Epithelial cell of proximal tubule (primary cell): ENCODE measurements at places on chromosomes 7 and 10. TPM values are rescaled to one million over a fixed set of nuclear protein-coding genes. Genes with fewer than 3 reads are reported as not detected.

GRCh38 chr10:74051736-74052342 lies 53.9 kb downstream of the VCL start:
- DNase-seq, result no peak

DNA sequence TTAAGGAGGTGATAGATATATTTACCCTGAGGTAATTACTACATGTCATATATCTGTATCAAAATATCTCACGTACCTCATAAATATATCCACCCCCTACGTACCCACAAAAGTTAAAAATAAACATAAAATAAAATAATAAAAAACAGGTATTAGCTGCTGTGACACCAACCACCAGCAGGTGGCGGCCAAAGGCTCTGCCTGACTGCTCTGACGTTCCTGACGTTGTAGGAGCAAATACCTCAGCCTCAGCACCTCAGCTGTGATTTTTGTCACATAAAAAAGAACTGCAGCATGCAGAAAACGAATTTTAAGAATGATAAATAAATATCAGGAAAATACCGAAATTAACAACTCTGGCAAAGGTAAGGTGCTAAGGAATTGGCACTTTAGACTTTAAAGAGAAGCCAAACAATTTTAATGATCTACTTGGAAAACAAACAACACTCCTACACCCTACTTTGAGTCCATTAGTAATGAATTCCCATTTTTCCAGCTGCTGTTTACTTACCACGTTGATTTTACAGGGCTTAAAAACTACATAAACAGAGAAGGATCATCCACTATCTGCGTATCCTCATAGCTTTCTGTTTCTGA lies 125.4 kb upstream of the TARP start:
- no peak for DNase-seq

- no peak for DNase-seq
Measured at GRCh38 chr10:110562348-110562747, 5.1 kb upstream of the SMC3 start.

DNA sequence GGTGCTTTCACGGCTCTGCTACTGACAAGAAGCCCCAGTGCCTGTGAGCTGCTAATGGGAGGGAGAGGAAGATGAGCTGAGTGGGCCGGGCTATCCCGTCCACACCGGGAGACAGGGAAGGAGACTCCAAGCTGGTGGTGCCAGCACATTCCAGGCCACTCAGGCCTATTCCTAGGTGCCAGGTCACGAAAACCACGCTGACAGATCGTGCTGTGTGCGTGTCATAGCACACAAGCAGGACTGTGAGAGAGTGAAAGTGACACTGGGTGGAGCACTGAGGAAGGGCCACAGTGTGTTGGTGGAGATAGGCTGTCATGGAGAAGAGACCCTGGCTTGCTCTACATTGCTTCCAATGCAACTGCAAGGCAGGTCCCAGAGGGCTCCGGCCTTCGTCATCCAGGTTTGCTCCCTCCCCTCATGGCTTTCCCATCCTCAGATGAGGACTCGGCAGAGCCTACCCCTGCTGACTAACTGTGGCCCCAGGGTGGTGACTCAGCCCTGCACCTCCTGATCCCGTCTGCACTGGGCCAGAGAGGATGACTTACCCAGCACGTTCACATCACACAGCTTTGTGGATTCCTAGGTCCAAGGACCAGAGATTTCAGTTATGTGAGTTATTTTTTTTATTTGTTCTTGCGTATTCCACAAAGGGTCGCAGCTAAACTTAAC lies 167.3 kb downstream of the EGFR start:
- DNase-seq, result peak; percentile 81

- no peak for DNase-seq
Measured at GRCh38 chr7:107023522-107024151, 20.9 kb upstream of the PRKAR2B start.

GRCh38 chr7:28349637-28350036 lies 62.7 kb upstream of the CREB5 start:
- DNase-seq, result no peak

DNA sequence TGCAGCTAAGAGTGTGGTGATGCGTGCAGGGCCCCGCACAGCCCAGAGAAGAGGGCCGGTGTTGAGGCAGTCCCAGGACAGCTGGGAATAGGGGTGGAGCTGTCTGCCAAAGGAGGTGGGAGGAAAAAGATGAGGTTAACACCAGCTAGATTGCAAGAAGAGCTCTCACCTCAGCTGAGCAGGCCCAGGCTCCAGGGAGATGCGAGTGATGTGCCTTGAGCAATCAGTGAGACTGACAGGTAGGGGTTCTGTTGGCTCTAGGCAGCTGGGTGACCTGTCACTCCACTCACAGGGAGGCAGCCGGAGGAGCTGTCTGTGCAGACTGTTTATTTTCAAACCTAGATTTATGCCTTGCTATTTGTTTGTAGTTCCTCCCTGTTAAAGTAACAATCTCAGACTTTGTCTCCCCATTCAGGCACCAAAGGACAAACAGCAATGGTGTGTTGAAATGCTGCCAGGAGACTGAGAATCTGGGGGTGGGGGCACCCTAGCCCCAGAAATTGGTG lies 205.1 kb upstream of the CXCL12 start:
- DNase-seq, result no peak

The MARCHF5 gene
- 7.6 and 9.6 TPM in 2 replicates for total RNA-seq

The JCAD gene
- total RNA-seq, result 3.3 and 7.3 TPM in 2 replicates

- no peak for DNase-seq
Measured at GRCh38 chr7:95556777-95557176, 39.5 kb downstream of the PDK4 start.

DNA sequence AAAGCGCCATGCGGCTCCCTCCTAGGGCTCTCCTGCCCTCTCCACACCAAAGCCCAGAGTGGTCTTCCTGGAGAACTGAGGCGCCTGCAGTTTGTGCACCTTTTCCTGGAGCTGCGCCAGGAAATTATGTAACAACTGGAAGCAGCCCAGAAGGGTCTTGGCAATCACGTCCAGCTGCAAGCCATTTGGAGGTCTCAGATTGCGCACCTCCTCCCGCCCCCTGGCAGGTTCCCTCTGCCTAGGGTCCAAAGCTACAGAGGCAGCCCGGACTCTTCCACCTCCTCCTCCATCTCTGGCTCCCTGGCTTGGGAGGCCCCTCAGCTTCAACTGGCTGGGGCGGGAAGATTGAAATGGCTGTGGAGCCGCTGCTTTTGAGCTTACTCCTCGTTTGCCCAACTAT lies 34.0 kb upstream of the SFTPD start:
- no peak for DNase-seq

- DNase-seq, result no peak
Measured at GRCh38 chr10:117250411-117250810, 9.5 kb downstream of the SLC18A2 start.

DNA sequence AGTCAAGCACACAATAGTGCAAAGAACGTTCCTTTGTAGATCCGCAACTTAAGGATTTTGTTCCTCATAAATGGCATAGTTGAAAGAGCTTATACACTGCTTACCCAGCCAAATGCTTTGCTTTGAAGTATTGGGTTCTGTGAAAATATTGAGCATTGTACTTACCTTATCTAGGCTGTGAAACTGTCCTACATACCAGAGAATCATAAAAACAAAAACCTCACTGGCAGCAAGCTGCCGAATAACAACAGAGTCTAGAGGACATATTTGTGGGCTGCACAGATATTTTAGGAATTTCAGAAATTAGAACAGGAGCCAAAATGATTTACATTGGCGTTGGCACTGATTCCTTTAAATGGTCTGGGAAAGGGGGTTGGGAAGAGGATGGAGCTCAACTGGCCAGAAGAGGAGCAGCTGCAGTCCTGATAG lies 174.8 kb downstream of the RTKN2 start:
- peak; percentile 40 for DNase-seq

The SFRP5 gene
- total RNA-seq, result not detected in 2 replicates

The GPR15LG gene
- 1.0 TPM in 1 of 2 replicates, not detected in the other for total RNA-seq

DNA sequence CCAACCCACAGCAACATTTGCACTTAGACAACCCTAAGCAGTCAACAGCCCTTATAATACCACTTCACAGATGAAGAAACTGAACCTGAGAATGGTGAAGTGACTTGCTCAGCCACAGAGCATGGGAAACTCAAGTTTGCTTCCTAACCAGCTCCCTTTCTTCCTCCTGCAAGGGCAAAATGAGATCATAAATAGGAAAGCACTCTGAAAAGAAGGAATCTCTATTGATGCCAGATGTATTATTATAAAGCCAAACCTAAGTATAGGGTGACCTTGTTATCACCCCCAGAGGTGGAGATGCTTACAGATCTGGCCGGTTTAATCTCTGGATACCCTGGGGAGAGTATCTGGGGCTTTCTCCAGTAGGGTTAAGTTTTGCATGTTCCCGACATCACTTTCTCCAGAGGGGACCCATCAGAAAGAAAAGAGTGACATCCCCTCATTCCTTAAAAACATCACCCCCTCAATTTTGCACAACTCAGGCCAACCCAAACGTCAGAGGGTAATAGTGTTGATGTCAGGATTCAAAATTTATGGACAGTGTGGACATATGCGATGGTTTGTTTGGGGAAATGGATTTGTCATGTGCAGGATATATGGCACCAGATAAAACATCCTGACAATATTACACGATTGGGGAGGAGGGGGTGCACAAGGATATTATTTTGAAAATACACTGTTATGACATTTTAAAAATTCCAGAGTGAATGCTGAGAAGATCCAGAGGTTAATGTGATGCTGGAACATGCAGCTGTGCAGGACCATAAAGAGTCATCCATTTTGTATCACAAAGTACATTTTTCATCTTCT lies 24.0 kb upstream of the XPNPEP1 start:
- DNase-seq, result no peak

DNA sequence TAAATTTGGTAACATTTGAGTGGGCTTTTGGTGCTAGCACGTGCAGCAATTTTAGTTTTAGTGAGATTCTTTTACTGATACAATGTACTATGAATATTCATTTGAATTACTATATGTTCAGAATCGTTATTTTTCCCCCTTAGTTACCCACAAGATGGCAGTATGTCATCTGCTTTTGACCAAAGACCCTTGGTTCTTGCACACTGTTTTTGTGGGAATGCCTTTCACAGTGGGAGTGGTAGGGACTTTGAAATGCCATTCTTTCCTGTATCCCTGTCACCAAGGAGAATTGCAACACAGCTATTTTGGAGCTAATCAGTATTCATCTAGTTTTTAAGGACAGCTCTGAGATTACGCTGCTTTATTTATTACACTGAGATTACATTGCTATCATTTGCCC lies 40.6 kb downstream of the SEC23IP start:
- no peak for DNase-seq

GRCh38 chr10:68816796-68817412 lies 10.4 kb upstream of the STOX1 start:
- DNase-seq, result no peak

The SLC18A3 gene
- not detected in 2 replicates for total RNA-seq

GRCh38 chr10:15426115-15426514 lies 55.0 kb upstream of the FAM171A1 start:
- no peak for DNase-seq

GRCh38 chr10:59068581-59069191 lies 107.8 kb upstream of the PHYHIPL start:
- no peak for DNase-seq

DNA sequence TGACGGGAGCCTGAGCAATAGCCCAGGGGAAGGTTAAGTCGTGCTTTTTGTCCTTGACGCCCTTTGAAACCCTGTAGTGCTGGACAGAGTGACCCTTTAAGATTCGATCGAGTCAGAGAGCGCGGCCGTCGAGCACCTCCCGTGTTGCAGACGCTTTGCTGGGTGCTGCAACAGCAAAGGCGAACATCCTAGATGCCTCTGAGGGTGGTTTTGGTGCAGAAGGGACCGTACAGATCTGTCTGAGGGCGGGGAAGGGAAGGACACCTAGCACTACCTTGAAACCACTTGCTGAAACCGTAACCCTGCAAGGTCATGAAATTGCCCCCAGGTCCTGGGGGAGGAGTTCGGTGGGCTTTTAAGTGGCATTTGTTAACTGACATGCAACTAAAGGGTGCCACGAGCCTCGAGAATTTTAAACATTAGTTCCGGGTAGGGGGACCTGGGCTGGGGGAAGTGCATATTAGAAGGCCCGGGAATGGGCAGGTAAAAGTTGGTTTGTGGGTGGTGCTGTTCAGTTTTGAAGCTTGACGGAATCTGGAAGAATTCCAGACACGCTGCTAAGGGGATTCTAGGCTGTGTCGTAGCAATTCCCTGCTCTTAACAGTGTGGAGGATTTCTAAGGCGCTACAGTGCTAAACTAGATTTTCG lies 786 bp downstream of the ATP5F1C start:
- no peak for DNase-seq
